Left renal pelvis (tissue), 4 donors: ENCODE measurements at places on chromosomes 1 and 21.

DNA sequence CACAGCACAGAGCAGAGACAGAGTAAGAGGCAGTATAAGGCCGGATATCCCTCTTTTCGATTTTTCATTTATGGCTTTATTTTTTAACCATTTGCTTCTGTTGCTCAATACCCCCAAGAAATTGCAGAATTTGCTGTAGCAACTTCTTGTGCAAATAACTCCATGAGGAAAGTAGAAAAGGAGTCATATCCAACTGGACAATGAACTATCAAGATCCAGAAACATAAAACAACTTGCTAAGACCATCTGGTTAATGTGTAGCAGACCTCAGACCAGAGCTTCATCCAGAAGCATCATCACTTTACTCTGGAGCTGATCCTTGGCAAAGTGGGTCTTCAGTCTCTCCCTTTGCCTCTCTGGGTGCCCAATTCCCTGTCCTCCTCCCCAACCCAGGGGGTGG is 45.9 kb downstream of the ZNF697 start:
- DNase-seq: no peak

GRCh38 chr1:27660300-27660835 is 11.6 kb downstream of the IFI6 start:
- DNase-seq: no peak

GRCh38 chr1:165056914-165057313 is 299.6 kb downstream of the LMX1A start:
- no peak for DNase-seq

GRCh38 chr21:27149034-27149433 is 182.1 kb upstream of the ADAMTS5 start:
- no peak for DNase-seq

GRCh38 chr1:161365207-161365606 is 2.5 kb downstream of the CFAP126 start:
- DNase-seq: no peak

DNA sequence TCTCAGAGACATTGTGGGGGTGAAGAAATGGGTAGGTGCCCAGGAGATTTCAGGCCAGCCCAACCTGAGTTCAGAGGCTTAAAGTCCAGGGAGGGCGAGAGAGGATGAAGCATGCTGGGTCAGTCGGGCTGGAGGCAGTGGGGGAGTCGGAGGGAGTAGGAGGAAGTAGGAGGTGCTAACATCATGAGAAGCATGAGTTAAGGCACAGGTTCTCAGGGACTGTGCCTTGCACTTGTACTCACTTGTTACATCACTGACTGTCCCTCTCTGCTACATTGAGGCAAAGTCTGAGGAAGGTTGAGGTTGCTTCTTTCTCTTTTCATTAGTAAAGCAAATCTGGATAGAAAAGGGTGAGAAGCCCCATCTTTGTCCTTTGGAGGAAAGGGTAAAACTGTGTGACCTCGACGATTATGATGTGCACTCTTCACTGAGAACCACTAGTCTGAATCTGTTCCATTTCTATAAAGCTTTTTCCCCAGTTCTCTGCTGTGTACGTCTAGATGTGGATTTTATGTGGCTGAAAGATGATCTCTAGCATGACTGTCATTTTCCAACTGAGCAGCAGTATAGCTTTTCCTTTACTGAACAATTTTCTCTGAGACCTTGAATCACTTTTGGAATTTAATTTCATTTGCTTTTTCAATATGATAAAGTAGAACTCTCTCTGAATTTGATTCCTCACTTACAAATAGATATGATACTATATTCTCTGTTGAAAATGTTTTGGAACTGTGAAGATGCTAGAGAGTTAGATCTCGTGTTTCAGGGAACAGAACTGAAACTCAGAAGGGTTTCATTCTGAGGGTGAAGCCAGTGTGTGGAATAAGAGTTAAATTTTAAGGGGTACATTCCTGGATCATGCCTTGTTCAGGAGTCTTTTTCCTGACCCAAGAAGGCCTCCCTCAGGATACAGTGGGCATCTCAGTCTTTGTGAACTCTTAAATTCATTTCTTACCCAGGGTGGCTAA is 94.6 kb downstream of the FGGY start:
- DNase-seq: no peak

DNA sequence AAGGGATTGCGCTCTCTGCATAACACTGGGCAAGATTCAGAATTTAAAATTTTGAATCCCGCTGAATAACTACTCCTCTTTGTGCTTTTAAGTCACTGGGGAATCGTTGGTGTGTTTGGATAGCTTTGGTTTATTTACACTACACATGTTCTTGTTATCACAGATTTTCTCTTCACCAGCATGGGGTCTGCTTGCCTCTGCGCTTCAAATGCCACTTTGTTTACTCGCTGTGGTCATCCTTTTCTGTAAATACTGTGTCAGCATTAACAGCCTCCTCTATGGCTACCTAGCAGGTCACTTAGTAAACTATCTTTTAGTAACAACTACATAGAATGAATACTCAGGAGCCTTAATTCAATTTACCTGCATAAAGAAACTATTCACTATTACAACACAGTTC is 14.4 kb upstream of the KCNH1 start:
- no peak for DNase-seq

DNA sequence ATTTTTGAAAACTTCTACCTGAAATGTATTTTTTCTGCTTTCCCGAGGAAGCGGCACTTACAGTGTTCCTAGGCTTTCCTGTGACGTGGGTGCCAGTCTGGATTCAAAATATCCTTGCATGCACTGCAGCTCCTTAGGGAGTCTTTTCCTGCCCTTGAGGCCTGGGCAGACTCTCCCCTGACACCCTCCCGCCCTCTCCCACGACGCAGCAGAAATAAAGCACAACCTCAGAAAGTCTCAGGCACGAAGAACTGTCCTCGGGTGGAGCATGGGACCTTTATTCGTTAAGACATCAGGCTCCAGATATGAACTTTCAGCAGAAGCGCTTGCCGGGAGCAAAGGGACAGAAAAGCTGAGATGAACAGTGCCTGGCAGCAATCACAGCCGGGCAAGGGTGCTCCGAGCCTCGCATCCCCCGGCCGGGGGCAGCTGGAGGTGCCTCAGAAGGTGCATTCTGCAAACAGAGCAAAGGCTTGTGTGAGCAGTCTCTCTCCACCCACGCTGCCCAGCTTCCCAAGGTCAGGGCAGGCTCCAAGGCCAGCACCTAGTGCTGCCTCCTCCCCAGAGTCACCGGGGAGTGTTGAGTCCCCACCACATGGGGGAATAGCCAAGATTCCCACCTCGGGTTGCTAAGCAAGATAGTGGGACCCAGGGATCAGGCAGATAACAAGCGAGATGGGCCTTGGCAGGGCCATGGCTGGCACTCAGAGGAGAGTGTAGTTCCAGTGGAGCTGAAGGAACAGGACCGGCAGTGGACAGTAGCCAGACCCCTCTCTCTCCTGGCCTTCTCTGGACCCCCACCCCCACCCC is 3.2 kb downstream of the TFF3 start:
- no peak for DNase-seq

GRCh38 chr1:109669246-109669948 is 1.5 kb downstream of the GSTM2 start:
- DNase-seq: no peak

GRCh38 chr1:44103270-44104131 is 15.1 kb upstream of the KLF17 start:
- DNase-seq: no peak

GRCh38 chr1:155499263-155499662 is 63.3 kb downstream of the ASH1L start:
- DNase-seq: no peak

DNA sequence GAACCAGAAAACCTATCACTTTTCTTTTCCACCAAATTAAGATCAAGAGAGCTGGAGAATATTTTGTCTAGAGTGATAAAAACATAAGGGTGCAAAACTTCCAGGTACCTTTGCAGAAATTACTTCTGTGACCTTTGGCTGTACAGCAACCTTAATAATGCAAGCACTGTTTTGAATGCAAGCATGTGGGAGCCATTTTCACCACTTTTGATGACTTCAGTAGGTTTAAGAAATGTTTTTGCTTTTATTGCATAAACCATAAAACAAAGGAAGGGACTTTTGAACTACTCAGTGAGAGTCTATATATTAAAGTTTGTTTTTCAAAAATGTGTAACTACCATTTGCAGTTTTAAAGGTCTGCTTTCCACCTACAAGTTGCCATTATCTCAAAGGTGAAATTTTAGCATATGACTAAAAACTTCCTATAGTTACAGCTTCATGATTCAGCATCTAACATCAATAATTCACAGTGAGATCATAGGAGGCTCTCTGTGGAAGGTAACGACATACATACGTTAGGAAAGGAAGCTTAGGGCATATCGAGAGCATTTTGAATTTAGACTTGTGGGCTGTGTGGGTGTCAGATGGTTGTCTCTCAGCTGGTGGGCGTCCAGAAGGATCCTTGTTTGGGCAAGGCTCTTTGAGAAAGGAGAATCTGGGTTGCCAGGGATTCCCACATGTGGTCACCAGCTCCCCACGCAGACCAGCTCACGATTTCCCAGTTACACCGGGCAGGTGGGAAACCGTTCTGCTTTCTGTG is 1.1 kb upstream of the GADD45A start:
- DNase-seq: no peak
